GM06990 (cell line): ENCODE measurements at places on chromosomes 12 and 14.

GRCh38 chr14:94011795-94012194, 14.3 kb upstream of the OTUB2 start:
- DNase-seq = no peak

DNA sequence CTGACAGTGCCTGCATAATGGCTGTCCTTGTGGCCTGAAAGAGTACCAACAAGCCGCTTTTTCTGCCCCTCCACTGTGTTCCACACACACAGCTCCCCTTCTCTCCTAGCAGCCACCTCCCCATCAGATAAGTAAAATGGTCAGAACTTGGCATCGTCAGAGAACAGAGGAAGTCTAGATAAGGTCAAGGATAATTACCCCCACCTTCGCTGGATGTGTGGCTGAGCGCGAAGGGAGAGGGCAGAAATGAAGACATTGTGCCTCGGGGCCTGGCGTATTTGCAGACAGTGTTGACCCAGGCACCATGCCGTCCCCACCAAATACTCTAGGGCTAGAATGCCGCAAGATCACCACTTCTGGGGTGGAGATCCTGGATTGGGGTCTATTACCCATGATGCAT, 30.6 kb downstream of the FBXO21 start:
- no peak for DNase-seq

DNA sequence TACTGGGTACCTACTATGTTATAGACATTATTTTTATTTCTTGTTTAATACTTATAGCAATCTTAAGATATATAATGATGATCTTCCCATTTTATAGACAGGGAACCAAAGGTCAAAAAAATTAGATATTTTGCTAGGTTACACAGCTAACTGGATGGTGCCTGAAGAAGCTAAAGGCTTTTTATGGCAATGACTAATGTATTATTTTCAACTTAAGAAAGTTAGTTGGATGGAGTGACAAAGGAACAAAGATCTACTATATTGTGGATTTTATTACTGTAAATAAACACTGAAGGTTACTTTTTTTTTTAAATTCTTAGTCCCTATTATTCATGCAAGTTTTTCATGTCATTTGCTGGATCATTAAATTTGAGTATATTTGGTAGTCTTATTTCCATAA, 227.9 kb downstream of the GPHN start:
- no peak for DNase-seq

DNA sequence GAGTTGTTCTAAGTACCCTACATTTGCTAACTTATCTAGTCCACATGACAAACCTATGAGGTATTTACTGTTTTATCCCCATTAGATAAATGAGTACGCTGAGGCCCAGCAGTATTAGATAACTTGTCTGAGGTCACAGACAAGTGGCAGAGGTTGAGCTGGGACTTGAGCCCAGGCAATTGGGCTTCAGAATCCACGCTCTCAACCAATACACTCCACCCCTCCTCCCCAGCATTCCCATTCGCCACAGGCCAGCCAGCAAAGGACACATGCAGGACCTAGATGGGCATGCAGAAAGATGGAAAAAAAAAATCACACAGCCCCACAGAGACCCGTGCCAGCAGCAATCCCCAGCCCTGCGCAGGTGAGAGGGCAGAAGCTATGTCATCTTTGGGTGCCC, 12.4 kb downstream of the HDAC7 start:
- no peak for DNase-seq

DNA sequence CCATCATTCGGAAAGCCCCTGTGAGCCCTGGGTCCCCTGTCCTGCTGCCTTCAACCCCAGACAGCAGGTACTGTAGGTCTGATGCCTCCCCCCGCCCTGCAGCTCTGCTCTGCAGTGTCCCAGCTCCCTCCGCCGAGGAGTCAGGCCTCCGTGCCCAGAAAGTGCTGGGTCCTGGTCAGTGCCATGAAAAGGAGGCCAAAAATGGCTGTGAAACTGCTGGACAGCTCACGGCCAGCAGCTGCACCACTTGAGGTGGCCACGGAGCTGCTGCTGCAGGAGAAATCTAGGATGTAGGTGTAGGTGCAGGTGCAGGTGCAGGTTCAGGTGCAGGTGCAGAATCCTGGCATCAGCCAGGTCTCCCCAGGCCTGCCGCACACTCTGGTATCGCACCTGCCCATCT, 196.1 kb downstream of the SLC15A4 start:
- no peak for DNase-seq

DNA sequence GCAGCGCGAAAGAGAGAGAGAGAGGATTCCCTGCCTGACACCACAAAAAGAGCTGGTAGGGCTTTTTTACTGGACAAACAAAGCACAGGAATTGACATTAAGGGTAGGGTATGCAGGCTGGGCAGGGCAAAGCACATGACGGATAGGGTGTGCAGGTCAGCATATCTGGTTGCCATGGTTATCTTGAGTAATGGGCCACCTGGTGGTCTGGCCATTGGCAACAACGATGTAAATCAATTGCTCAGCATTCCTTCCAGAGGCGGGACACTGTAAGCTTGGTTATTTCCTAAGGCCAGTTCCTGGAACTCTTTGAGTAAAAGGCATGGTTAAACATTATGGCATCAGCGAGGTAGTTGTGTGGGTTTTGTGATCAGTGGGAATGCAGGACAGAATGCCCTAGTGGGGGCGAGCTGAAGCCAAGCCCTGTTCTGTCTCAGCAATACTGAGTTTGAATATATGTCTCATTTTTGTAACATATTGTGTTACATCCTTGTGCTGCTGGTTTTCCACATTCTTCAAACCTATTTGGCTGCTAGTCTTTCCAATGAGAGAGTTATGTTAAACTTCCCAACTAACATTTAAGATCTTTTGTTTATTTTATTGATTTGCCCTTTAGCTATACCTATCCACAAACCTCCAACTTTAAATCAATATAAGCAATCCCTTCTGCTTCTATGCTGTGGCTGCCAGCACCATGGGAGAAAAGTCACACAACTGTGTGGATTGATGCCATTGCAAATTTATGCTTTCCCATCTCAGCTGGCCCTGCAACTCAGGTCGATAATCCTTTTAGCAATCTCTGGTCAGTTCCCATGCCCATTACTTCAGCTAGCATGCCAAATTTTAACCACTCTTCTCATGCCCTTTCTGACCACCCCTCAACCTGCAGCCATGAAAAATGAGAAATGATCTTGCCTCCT, 396.7 kb upstream of the PDE3A start:
- no peak for DNase-seq

- no peak for DNase-seq
Measured at GRCh38 chr12:34398366-34398705, 376.0 kb downstream of the ALG10 start.

- no peak for DNase-seq
Measured at GRCh38 chr12:72677846-72678245, 405.7 kb downstream of the TRHDE start.

DNA sequence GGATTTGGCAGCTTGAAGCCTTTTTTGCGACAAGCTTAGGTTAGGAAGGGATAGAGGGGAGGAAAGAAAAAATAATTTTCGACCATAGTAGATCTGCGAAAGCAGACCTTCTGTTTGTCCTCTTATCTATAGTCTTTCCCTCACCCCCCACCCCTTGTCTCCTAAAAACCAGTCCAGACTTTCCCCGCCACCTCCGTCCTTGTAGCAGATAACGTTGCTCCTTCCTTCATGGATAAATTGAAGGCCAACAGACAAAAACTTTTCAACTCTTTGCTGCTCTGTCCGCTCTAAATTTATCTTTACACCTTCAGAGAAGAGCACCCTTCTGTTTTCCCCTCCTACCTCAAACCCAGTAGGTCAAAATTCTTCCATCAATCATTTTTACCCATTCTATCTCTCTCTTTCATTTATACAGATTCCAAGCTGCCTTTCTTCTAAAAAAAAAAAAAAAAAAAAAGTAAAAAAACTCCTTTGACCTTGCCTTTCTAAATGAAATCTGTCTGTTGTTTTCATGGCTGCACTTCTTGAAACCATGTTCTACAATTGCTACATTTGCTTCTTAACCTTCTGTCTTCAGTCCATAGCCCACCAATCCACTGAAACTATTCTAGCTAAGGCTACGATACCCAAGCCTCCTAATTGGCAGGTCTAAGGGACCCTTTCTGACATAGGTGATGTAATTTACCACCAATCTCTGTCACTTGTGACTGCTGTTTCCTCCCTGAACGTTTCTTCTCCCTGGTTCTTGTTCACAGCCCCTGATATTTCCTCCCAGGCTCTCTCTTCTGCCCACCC, 11.1 kb upstream of the NEMF start:
- DNase-seq = no peak

DNA sequence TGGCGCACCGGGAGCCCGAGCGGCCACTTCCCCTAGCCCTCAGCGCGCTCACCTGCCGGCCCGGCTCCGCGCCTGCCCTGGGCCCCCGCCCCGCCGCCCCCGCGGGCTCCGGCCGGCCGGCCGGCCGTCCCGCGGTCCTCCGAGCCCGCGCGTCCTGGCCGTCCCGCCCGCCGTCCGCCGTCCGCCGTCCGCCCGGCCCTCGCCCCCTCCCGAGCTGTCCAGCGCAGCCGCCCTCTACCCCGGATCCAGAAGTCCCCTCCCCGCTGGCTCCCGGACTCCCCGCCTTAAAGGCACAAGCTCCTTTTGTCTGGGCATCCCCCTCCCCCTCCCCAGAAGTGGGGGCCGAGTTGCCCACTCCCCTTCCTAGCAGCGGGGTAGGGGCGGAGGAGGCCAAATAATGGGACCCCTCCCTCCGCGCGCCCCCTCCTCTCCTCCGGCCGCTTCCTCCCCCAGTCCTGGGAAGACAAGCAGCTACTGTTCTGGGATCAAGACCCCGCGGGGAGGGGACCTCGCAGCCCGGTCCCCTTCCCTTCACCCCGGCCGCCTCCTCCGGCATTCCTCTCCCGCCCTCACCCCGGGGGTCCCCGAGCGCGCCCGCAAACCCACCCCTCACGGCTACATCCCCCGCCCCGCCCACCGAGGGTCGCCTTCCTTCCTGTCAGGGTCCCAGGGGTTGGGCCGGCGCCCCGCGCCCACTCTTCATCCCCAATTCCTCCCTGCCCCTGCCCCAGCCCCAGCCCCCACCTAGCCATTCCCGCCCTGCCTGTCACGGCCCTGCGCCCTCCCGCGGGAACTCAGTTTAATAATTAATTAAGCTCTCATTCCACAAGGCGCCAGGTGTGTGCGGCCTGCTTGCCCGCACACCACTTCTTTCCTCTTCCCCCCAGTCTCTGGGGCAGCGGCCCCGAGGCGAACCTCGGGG, at the start of gene ADCY6:
ADCY6 (minus strand) TSS at position 236 of the 922 bp plus-strand sequence. CDS start 5,655 bp downstream, outside the sequence.
- DNase-seq = no peak
